ENCODE measurements at places on chromosomes 3 and 15.

DNA sequence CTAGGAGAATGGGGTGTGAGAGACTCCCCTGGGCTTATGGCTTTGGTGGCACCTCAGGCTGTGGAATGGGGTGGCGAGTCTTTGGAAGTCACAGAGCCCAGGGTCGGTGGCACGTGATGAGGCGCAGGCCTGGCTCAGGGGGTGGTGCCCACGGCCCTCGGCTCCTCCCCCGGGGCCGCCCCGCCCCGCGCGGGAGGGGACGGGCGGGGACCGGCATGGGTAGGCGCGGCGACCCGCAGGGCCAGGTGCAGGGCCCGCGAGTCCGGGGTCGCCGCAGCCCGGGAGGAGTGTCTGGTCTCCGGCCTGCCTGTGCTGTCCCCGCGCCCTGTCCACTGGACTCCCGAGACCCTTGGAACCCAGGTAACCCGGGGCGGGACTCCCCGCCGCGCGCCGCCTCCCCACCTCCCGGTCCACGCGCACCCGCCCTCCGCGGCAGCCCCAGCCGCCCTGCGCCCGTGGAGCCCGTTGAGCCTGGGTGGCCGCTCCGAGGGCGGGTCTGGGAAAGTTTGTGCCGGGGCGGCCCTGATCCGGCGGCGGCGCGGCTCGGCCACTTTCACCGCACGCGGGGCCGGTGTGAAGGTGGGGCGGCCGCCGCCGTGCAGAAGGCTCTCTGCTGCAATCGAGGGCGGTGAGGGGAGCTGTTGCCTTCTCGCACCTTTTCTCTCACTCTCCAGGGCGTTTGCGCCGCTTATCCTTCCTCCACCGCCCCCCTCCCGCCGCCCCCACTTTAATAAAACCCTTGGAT lies at the start of gene PAQR5:
Gene PAQR5 (plus strand): TSS at position 216 of the 745 bp plus-strand sequence. CDS start 61,169 bp downstream, outside the sequence.
- no peak for DNase-seq

DNA sequence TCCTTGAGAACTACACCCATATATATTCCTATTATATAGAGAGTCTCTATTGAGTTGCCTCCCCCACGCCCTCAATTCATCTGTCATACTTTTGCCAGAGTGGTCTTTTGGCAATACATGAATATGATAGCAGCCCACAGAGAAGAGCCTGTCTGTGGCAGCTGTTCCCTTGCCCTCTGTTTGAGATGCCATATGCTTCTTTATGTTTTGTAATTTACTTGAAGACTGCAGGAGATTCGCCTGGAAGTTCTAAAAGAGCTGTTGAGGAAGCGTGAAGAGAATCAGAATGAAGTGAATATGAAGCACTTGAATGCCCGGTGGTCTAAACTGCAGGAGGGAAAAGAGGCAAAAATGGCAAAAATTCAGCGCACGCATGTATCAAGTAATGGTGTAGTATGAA lies 27.2 kb downstream of the CFAP91 start:
- no peak for DNase-seq

DNA sequence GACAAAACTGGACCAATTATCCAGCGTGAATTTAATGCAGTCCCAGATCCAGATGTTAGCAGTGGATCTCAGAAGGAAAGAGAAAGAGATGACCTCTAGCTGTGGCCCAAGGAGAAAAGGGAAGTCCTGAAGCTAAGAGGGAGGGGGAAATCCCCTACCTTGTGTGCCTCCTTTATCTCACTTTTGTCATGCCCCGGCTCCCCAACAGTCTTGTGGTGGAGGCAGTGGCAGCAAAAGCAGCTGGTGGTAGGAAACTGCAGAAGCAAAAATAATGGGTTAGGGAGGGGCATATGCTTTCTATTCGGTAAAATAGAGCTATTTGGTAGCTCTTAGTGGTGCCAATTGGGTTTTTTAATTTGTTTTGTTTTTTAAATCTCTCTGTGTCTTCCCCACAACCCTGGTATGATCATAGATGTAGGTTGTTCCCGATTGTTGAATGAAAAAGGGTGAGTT lies 56.5 kb downstream of the MCTP2 start:
- peak; percentile 52 for DNase-seq

DNA sequence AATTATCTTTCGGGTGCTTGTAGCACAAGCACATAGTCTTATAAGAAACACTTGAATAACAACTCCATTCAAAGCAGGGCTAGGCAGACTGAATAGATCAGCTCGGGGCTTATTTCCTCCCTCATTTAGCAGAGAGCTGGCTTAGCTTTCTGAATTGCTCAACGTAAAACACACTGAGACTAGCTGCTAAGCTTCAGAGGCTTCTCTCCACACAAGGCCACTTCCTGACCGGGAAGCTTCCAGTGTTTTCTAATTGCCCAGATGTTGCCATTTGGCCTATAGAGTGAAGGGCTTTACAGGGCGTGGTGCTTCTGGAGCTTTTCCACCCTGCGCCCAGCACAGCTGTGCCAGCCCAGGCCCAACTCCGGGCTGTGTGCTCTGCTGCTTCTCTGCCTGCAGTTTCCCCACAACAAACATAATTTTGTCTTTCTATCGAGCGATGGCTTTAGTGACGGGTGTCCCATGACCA lies 16.6 kb downstream of the FAM240A start:
- DNase-seq: no peak

GRCh38 chr3:8713901-8714759 lies 19.5 kb upstream of the CAV3 start:
- no peak for DNase-seq

- DNase-seq: peak; percentile 3
Measured at GRCh38 chr15:80081390-80081789, 21.9 kb downstream of the ZFAND6 start.

DNA sequence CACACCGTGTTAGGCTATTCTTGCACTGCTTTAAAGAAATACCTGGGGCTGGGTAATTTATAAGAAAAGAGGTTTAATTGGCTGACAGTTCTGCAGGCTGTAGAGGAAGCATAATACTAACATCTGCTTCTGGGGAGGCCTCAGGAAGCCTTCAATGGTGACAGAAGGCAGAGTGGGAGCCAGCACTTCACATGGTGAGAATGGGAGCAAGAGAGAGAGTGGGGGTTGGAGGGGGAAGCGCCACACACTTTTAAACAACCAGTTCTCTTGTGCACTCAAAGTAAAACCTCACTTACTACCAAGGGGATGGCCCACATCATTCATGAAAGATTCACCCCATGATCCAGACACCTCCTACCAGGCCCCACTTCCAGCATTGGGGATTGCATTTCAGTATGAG lies 181.1 kb downstream of the APBA2 start:
- DNase-seq: no peak

GRCh38 chr3:186937017-186937875 lies 6.9 kb downstream of the ST6GAL1 start:
- DNase-seq: no peak

- DNase-seq: no peak
Measured at GRCh38 chr15:60822403-60822802, 343.5 kb upstream of the ICE2 start.

DNA sequence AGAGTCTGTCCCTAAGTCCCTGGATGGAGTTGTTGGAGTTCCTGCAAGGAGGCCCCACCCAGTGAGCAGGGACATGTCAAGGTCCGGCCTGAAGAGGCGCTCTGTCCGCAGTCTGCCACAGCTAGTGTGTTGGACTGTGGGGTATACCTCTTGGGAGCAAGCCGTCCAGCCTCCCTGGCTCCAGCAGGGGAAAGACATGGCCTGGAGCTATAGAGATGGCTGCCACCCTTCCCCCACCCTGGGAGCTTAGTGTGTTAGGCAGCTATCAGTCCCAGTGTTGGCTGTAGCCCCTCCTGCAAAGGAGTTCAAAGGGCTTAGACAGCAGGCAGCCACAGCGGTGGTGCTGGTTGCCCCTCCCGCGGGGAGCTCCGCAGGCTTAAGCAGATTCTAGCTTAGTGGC lies 20.3 kb downstream of the IMPG2 start:
- no peak for DNase-seq

- no peak for DNase-seq
Measured at GRCh38 chr3:70000563-70001081, 1.1 kb downstream of the SAMMSON start.

DNA sequence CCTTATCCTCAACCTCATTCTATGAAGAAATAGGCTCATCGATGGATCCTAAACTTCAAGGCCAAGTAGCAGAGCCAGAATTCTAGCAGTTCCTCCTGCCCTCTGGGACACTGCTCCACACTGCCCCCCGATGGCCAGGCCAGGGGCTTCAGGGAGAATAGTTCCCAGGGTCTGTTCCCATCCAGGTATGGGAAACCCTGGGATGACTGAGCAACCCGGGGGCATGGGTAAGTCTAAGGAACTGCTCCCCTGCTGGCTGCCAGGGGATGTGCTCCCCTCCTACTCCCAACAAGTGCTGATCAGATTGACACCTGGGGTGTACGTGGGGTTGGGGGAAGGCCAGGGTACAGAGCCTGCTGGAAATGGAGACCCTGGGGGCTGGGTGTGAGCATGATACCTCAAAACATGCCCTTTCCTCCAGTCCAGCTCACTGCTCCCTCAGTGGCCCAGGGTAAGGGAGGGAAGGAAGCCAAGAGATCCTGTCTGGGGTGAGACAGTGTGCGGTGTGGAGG lies 7.6 kb downstream of the ULK3 start:
- DNase-seq: peak; percentile 41

DNA sequence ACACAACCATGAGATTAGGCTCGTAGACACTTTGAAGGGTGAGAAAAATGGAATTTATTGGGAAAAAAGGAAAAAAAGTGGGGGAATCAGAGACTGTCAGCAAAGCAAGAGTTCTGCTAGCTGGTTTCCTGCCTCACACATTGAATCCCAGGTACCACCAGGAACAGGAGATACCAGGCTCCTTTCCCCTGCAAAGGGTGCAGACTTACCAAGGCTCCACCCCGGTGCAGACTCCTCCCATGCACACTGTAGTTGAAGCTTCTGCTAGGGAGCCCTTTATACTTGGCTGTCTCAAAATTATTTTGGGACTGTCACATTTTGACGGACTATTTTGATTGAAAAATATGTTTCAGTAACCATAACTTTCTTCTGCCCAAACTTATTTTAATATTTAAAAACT lies 819.9 kb upstream of the GBE1 start:
- DNase-seq: no peak

Measured in CD4-positive, alpha-beta T cell treated with Interleukin-2 at 100 ng/mL for 4 hours (primary cell).